ENCODE measurements at places on chromosomes 1 and 21. TPM values are rescaled to one million over a fixed set of nuclear protein-coding genes. Genes with fewer than 3 reads are reported as not detected.

CD1C gene
- total RNA-seq = 59.4 TPM

NEXN gene
- not detected for total RNA-seq

KRTAP21-2 gene
- total RNA-seq = not detected

FAM72A gene
- total RNA-seq = 27.6 TPM

SPRR2E gene
- total RNA-seq = not detected
